Prostate gland (tissue), 2 donors: ENCODE measurements at places on chromosomes 2 and 18. TPM values are rescaled to one million over a fixed set of nuclear protein-coding genes. Genes with fewer than 3 reads are reported as not detected.

The TPO gene
- total RNA-seq: 1.4 TPM

The UGT1A3 gene
- not detected for total RNA-seq

The IL1R2 gene
- total RNA-seq: 6.9 TPM

The FOXI3 gene
- total RNA-seq: 0.40 TPM

The CDKL4 gene
- not detected for total RNA-seq

The AGXT gene
- total RNA-seq: not detected

The SIX3 gene
- total RNA-seq: not detected

The DSC3 gene
- total RNA-seq: 13.5 TPM
